ENCODE measurements at places on chromosomes 12 and 14. TPM values are rescaled to one million over a fixed set of nuclear protein-coding genes. Genes with fewer than 3 reads are reported as not detected.

Gene SMOC1
- 17.6 TPM for total RNA-seq

Gene GYS2
- total RNA-seq = 0.48 TPM

Gene OTX2
- total RNA-seq = 3.4 TPM

Gene GALNT8
- 6.0 TPM for total RNA-seq

Gene RASSF9
- 3.9 TPM for total RNA-seq

Gene NTF3
- total RNA-seq = 14.0 TPM

Gene HHIPL1
- total RNA-seq = 12.0 TPM

Gene ABCD2
- total RNA-seq = 0.72 TPM

Gene MAGOHB
- total RNA-seq = 29.1 TPM

Gene PPP1R36
- total RNA-seq = 4.1 TPM

Gene NUBPL
- 27.0 TPM for total RNA-seq

Gene ZNF641
- total RNA-seq = 61.4 TPM

Gene COQ5
- total RNA-seq = 23.1 TPM

Gene KLRG1
- 12.3 TPM for total RNA-seq

Gene KICS2
- total RNA-seq = 13.5 TPM

Gene RD3L
- total RNA-seq = not detected

Gene PZP
- total RNA-seq = 2.6 TPM

Gene SSTR1
- total RNA-seq = 5.8 TPM

Gene CFAP251
- total RNA-seq = 15.9 TPM

Gene LTB4R2
- 8.9 TPM for total RNA-seq

Gene HOXC9
- 10.4 TPM for total RNA-seq

Gene CFAP73
- not detected for total RNA-seq

Gene TOMM20L
- not detected for total RNA-seq

Gene POTEM
- total RNA-seq = not detected

Gene LRRC10
- 0.24 TPM for total RNA-seq

Gene VDR
- total RNA-seq = 4.1 TPM

Gene CACNA2D4
- 0.72 TPM for total RNA-seq

Gene MIP
- total RNA-seq = 2.9 TPM

Gene IL22
- total RNA-seq = 16.4 TPM

Gene CLEC4A
- total RNA-seq = 4.3 TPM

Gene BCL2L14
- 9.4 TPM for total RNA-seq

Gene SIX4
- total RNA-seq = 2.6 TPM

Gene TTLL5
- 9.6 TPM for total RNA-seq

Gene CCDC198
- 2.2 TPM for total RNA-seq

Gene OR6C2
- total RNA-seq = 11.8 TPM

Gene AQP6
- total RNA-seq = 0.48 TPM

Gene INHBC
- not detected for total RNA-seq

All from umbilical cord (tissue), 2 donors.